ENCODE measurements at places on chromosomes 3 and 15.

DNA sequence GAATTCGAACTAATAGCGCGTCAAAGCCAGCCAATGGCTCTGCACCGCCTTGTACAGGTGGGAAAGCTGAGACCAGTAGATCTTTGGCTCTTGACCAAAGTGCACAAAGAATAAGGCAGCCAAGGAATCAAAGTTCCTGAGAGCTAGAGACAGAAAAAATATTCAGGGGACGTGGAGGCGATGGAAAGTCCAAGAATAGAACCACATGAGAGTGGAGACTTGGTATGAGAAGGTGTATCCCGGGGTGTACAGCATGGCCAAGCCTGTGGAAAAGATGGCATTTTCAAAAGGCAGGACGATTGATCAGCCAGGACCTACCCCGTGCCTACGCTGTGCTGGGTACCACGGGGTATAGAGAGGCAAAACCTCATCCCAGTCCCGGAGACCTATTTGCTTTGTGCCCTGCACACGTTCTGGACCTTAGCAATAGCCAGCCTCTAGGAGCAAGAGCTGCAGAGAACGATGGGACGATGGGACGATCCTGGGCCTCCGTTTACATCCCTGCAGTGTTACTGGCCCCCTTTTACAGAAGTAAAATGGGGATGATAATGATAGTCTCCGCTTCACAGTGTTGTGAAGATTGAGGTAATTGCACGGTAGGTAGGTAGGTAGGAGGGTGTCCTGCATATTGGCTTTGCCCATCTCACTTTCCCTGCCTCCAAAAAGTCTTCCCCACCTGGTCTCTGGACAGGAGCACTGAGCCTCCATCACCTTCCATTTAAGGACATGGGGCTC, 583 bp upstream of the RBSN start:
- no peak for DNase-seq

DNA sequence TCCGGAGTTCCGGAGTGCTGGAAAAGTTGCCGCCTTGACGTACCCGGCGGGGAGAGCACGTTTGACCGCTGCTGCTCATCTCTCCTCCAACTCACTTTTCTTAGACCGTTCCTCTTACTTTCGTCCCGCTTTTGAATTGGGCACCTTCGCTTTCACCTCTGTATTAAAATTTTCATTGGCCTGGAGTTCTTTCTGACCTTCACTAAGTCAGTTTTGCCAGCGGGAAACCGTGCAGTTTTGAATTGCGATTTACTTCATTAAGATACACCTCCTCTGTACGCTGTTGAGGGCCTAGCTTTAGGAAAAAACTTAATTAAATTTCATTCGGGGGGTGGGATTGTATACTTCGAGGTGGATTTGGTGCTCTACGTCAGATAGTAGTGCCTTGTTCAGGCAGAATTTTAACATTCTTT, 1.3 kb downstream of the GMPS start:
- no peak for DNase-seq

DNA sequence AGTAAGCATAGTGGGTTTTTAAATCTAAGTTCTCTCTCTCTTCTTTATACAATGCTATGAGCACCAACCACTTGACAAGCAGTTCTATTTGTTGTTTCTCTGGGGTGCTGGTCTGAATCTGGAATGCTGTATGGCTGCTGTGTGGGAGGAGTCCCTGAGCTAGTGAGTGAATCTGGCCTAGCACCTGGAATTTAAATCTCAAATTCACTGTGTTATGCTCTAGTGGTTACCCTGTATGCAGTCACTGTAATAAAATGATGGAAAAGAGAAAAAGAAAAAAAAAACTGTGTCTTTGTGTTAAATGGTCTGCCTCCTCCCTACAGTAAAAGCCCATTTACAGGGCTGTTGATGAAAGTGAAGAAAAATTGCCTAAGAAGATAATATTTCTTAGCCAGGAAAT, 155.0 kb downstream of the ATP8B4 start:
- DNase-seq: no peak

DNA sequence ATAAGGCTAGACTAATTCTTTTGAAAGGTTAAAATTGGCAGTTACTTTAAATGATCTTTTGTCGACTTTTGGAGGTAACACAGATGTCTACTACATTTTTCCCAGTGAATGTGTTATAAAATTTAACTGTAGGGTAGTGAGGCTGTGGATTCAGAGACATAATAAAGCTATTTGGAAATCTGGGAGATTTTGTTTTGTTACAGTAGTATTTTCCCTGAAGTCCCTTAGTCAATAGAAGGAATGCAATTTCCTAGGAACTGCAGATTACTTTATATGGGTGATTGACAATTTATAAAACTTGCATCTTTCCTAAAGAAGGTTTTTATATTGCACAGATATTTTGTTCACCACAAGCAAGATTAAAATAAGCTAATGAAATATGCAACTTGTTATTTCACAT, 96.9 kb downstream of the ALCAM start:
- DNase-seq: no peak

GRCh38 chr3:119664850-119665379, 4.5 kb upstream of the POPDC2 start:
- no peak for DNase-seq

DNA sequence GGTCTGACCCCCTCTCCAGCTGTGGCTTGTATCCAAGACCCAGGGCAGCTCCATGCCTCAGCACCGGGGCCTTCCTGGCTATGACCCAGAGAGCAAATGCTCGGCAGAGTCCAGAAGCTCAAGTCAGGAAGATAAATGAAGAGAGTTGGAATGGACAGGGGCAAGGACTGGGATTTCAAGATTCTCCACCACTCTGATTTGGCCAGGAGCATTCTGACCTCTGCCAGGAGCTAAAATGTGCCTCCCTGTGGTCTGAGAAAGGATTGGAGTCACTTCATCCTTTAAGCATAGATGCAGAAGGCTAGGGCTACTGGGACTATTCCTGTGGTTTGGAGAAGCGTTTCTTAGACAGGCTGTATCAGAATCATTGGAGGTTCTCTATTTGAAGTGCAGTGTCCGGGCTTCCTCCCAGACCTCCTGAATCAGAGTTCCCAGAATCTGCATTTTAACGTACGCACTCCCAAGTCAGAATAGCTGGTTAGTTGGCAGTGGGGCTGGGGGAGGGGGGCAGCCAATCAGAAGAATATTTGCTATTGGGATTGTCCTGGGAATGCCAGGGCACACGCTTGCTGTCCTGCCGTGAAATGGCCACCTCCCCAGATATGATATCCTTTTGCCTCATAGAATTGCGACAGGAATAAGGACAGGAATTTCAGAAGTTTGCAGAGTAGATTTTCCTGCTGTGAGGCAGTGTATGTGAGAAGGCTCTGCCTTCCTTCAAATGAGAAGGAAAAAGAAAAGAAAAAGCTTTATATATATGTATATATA, 57.4 kb downstream of the HRH1 start:
- DNase-seq: no peak

GRCh38 chr3:42129014-42129953, 38.1 kb downstream of the TRAK1 start:
- no peak for DNase-seq

DNA sequence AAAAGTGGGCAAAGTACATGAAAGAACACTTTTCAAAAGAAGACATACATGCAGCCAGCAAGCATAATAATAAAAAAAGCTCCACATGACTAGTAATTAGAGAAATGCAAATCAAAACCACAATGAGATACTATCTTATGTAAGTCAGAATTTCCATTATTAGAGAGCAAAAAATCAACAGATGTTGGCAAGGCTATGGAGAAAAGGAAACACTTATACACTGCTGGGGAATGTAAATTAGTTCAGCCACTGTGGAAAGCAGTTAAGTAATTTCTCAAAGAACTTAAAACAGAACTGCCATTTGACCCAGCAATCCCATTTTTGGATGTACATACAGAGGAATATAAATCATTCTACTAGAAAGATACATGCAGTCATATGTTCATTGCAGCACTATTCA, 360.7 kb downstream of the NSUN3 start:
- no peak for DNase-seq

- DNase-seq: no peak
These were observed 510.8 kb upstream of the AGTR1 start for GRCh38 chr3:148186881-148187280.

- no peak for DNase-seq
These were observed 352.5 kb downstream of the DIPK2A start for GRCh38 chr3:144324076-144324475.

GRCh38 chr3:187978433-187979011, 175.4 kb upstream of the LPP start:
- DNase-seq: no peak

DNA sequence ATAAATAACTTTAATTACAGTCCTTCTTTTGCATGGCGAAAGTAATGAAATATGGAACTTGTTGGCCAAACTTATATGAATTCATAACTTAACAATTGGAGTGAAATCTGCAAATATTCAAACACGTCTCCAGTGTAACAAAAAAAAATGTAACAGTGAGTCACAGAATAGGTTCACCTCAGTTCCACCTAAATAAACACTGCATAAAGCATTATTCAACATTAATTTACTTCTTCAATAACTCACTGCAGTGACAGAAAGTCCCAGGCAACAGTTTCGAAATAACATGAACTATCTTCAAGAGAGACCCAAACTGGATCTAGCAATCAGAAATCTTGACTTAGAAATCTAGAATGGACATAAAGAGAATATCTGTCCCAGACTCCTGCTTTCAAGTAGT, 75.6 kb downstream of the GMNC start:
- DNase-seq: no peak

GRCh38 chr3:22887664-22888291, 315.3 kb upstream of the UBE2E2 start:
- no peak for DNase-seq

DNA sequence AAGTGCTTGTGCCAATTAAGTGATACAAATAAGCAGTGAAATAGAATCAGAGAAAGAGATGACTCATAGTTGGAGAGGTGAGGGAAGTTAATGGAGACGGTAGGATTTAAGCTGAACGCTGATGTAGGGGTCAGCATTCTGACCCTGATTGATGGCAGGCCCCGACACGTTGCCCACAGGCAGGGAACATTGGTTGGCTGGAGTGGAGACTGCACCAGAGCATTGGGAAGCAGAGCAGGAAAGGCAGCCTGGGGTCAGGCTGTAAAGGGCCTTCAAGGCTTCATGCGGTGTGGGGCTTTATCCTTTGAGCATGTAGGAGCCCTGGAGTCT, 68.6 kb downstream of the DCUN1D1 start:
- DNase-seq: no peak

- DNase-seq: no peak
These were observed 141.8 kb downstream of the IL20RB start for GRCh38 chr3:137099364-137100219.

GRCh38 chr3:128999102-128999501, 2.0 kb upstream of the EFCC1 start:
- DNase-seq: no peak

GRCh38 chr3:55413236-55413635, 73.9 kb downstream of the WNT5A start:
- DNase-seq: no peak

- DNase-seq: no peak
These were observed 71.3 kb downstream of the RAB11A start for GRCh38 chr15:65940618-65940909.

GRCh38 chr3:120678984-120679383, 3.1 kb downstream of the HGD start:
- no peak for DNase-seq

GRCh38 chr15:62059816-62060112, 483 bp downstream of the VPS13C start:
- no peak for DNase-seq

GRCh38 chr15:70375006-70375431, 277.3 kb upstream of the TLE3 start:
- no peak for DNase-seq

DNA sequence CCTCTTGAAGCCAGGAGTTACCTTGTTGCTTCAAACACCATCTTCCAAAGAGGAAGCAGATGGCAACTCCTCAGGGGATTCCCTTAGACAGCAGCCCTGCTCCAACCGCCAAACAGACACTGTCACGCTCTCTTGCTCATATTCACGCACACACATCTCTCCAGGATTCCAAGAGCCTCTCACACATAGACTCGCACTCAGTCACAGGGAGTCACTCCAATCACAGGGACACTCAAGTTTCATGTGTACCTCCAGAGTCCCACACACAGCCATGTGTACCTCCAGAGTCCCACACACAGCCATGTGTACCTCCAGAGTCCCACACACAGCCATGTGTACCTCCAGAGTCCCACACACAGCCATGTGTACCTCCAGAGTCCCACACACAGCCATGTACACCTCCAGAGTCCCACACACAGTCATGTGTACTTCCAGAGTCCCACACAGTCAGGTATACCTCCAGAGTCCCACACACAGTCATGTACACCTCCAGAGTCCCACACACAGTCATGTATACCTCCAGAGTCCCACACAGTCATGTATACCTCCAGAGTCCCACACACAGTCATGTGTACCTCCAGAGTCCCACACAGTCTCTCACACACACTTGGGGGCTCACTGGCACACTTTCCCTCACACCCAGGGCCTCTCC, 6.1 kb downstream of the VWA5B2 start:
- DNase-seq: no peak

GRCh38 chr3:173799060-173799816, 401.7 kb downstream of the NLGN1 start:
- no peak for DNase-seq

GRCh38 chr3:113659101-113659541, 37.3 kb downstream of the USF3 start:
- DNase-seq: no peak

Data from stimulated activated CD8-positive, alpha-beta memory T cell treated with anti-CD3 and anti-CD28 coated beads, Interleukin-7, amount 100 ng/mL, for 1 hour (primary cell).